ENCODE measurements at places on chromosomes 11 and 22.

GRCh38 chr22:40572976-40573375 is 63.5 kb downstream of the MRTFA start:
- no peak for DNase-seq

DNA sequence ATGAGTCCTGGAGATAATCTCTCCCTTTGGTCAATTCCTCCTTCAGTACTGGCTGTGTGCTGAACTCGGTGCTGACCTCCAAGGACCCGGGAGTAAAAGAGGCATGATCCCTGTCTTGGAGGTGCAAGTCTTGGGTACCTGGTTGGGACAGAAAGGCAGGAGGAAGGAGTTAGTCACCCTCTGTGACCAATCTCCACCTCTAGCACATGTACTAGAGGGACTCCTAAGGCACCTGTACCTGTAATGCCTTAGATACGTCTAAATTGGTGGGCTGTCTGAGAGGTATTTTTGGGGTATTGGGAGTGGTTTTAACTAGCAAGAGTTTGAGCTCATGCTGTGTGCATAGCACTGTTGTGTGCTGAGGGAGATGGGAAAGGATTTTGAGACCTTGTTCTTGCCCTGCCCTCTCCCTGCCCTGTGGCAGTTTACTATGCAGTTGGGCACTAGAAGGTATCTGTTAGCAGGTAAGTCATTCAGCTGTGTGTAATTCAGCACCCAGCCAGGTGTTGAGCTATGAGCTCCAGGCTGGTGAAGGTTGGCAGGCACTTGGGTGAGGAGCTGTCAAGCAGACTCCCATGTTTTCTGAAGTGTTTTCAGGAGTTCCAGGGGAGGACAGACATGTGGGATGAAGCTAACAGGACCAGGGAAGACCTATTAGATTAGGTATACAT is 2.5 kb downstream of the PANX1 start:
- DNase-seq, result no peak

DNA sequence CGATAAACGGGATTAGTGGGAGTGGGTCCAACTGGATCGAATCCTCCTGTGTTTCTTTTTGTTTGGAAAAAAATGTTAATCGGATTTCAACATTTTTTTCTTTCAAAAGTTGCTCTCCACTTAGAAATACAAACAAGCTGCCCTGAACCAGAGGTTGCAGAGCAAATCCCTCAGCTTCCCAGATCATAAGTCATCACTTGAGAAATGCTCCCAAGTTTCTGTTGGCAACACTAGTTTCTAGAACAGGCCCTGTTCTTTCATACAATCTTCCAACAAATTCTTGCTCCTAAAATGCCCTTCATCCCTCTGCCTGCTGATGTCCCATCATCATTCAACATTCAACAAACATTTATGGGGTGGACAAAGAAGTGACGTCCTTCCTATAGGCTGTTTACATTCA is 1.3 kb upstream of the MLC1 start:
- DNase-seq, result no peak

DNA sequence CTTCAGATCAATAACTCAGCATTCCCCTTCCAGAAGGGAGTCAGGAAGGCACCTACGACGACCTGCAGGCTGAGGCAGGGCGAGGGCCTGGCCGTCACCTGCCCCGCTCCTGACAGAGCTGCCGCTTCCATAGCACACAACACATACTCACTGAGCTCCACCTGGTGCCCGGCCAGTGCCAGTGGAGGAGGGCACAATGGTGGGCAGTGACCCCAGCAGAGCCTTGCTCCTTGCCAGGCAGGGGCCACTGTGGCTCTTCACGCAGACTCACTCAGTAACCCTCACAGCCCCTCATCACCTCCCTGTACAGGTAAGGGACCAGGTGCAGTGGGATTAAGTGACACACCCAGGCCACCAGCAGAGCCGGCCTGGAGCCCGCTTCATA is 24.6 kb downstream of the LRFN4 start:
- no peak for DNase-seq

- DNase-seq, result no peak
Observed at GRCh38 chr11:110985547-110985946, 260.0 kb upstream of the POU2AF2 start.

GRCh38 chr22:24386937-24387471 is 40.4 kb upstream of the ADORA2A start:
- DNase-seq, result no peak

DNA sequence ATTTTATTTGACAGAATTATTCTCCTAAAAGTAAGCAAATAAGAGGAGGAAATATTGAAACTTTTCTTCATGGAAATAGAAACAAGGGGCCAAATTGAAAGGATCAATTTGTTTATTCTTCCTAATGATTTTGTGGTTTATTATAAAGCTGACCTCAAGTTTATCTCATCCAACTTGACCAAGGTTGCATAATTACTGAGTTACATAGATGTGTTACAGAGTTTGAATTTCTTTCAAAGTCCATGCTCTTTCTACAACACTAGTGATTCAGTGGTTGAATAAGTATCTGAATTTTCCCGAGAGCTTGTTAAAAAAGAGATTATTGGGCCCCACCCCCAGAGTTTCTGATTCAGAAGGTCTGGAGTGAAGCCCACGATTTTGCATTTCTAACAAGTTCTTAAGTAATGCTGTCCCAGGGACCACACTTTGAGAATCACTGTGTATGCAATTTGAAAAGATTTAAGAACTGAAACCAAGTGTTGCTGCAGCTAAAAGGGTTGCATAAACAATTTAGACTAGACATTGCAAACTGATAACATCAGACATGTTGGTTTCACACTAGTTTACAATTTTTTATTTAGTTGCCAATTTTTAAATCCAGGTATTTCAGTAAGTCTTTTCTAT is 485.7 kb upstream of the ANO5 start:
- no peak for DNase-seq

DNA sequence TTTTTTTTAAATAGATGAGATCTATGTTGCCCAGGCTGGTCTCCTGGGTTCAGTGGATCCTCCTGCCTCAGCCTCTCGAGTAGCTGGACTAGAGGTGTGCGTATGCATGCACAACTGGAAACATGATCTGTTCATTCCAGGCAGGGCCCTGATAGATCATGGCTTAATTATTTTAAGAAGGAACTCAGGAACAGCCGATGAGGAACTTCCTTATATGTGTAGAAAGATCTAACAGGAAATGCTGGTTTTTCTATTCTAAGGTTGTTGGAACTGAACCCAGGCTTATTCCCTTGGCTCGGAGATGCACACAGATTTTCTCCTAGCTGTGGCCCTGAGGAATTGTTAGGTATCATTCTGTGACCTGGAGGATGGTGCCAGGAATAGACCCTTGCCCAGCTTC is 32.4 kb downstream of the SPECC1L start:
- DNase-seq, result no peak

DNA sequence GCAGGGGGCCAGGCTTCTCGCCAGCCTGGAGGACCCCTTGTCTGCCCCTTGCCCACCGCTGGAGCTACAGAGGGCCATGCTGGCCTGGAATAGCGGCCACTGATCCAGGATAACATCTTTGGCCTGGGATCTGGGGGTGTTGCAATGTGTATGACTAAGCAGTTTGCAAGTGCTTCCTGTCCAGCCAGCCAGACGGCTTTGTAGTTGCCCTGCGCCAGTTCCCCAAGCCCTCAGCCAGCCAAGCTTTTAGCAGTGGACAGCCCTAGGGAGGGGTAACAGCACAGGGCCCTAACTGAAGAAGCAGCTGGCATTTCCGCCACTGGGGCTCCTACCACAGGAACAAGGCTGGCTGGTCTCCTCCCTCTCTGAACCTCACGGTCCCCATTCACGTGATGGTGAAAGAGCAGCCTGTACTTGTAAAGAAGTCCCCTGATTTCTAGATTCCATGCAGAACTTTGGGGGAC is 32.1 kb downstream of the UQCR10 start:
- DNase-seq, result no peak

GRCh38 chr11:96127596-96127959 is 203.7 kb upstream of the MTMR2 start:
- no peak for DNase-seq

DNA sequence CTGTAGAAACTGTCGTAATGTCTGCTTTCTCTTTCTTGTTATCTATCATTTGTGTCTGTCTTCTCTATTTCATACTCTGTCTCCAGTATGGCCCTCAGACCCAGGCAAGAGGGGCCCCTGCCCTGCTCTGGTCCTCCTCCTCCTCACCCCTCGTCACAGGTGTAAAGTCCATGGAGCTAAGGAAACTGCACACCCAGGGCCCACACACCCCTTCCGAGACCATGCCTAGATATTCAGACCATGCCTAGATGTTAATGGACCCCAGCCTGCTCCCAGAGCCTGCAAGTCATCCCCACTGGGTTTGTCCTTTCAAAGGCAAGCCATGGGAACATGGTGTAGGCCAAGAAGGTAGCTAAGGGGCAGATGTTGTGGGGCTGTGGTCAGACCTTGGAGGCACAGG is 24.1 kb upstream of the ANO1 start:
- no peak for DNase-seq

DNA sequence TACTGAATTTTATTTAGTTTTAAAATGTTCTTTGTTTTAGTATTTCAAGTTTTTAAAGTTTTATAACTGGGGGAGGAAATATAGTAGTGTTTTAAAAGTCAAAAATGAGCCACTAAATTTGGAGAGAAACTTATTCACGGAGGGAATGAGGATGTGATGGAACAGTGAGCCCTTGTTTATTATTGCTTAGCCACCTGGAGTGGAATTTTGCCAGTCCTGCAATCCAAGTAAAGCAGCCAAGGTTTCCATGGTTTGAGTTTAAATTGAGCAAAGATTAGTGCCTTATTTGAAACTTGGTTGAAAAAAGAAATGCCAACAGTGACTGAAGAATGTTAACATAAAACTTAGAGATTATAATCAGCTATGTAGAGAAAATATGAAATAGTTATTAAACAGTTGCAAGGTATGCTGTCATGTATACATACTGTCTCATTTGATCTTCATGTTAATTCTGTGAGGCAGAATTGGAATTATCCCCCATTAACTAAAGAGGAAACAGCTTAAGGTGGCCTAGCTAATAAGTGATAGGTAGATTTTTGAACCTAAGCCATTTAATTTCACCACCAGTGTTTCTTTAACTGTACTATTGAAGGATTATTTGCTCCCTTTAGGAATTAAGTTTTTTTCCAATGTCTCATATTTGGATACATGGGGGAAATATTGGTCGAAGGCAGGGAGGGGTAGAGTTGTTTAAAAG is 36.4 kb downstream of the SWAP70 start:
- no peak for DNase-seq

- DNase-seq, result no peak
Observed at GRCh38 chr11:17748044-17748443, 13.5 kb downstream of the KCNC1 start.

Measured in cortex of kidney (tissue), 1 donor.